ENCODE measurements at places on chromosomes 2 and 18.

- no peak for DNase-seq
Measured at GRCh38 chr2:97857553-97857952, 138.2 kb downstream of the TMEM131 start.

DNA sequence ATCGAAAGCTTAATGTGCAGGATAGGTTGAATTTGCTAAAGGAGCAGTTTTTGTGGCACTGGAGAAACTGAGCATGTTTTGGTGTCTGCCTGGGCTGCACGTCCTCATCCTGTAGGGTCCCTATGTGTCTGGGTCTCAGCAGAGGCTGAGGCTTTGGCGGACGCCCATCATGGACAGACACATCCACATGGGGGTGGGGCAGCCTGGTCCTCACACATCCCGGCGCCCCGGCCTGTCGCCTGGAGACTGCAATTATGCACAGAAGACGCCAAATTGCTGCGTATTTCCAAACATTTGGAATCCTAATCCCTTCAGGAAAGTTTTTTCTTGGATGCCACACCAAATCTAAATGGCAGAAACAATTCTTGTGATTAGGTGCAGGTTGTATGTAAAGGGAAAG is 128.2 kb upstream of the TWIST2 start:
- no peak for DNase-seq

- DNase-seq: no peak
Measured at GRCh38 chr2:144111437-144111836, 408.5 kb downstream of the ZEB2 start.

GRCh38 chr2:9918275-9918674 is 33.2 kb upstream of the GRHL1 start:
- DNase-seq: no peak

DNA sequence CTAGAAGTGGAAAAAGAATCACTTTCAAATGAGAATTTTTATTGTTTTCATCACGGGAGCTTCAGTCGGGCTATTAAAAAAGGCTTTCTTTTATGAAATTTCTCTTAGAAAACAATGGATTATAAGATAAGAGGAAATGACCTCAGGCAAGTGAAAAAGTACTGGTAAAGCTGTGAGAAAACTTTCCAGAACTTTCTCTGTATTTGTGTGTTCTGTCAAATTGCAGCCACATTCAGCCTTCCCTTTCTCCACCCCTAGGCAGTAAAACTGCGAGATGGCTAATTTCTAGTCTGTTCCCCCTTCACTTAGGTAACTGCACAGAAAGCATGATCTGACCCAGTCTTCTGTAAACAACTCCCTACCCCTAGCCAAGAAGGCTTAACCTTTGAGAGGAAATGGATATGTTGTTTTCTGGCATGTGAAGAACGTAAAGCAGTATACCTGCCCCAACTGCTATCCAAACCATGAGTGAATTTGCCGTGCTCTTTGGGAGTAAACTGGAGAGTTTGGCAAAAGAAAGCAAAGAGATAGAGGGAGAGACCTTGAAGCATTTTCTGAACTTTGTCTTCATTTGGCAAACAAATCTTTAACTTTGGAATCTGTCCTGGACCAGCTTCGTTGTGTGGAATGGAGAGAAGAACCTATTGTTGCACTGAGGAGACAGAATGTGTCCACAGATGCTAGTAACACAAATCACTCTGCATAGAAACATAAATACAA is 105.4 kb downstream of the ETAA1 start:
- DNase-seq: no peak

GRCh38 chr18:57167617-57168308 is 20.9 kb downstream of the BOD1L2 start:
- DNase-seq: no peak

GRCh38 chr2:240300840-240301239 is 134.6 kb upstream of the GPC1 start:
- no peak for DNase-seq

DNA sequence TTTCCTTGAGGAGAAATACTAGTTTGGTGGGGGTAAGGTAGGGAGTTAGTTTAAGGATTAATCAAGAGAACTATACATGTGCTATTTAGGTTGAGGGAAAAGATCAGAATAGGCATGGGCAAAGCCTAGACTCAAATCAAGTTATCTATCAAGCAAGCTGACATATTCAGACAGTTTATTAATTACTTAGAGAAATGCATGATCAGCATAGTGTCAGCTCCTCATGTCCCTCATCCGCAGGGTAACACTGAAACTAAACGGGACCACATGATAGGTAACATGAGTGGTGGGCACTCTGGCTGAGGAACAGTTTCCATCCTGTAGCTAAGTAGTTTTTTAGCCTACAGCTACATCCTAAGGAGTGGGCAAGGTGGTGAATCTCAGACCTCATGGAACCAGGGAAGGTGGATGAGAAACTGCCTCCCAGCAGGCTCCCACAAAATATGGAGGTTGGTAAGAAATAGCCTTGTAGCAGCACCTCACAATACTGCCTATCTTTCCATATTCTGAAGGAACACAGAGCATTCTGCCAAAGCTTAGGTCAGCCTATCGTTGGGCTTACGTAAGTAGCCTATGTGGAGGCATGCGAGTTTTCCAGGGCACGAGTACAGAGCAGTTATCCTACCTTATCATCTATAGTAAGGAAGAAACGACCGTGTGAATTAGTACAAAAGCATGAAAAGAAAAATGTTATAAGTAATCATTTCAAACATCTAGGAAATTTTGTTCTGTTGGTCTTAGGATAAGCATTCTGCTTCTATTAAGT is 18.4 kb downstream of the ZC3H6 start:
- DNase-seq: no peak

DNA sequence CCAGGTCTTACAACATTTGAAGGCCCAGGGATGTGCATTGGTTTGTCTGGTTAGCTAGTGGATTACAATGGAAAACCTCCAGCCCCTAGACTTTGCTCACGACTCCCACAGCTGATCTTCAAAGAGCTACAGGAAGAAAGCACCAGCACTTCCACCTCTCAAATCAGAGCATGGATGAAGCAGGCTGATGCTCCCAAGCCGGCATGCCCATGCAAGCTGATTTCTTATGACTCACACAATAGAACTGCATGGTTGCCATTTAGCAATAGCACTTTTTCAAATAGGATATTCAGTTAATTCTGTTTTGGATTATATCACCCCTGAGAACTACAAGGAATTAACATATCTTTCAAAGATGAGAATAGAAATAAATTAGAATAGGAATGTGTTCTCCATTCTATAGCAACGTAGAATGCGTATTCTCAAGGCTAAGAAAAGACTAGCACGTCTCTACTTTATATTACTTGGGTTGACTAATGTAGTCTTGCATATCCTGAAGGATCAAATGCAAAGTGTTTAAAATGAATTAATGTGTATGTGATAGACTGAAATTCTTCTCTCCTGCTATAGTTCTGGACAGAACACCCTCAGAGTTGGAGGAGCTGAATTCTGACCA is 292.4 kb downstream of the TRIB2 start:
- no peak for DNase-seq

GRCh38 chr2:218317303-218317630 is 25.0 kb upstream of the TMBIM1 start:
- no peak for DNase-seq

DNA sequence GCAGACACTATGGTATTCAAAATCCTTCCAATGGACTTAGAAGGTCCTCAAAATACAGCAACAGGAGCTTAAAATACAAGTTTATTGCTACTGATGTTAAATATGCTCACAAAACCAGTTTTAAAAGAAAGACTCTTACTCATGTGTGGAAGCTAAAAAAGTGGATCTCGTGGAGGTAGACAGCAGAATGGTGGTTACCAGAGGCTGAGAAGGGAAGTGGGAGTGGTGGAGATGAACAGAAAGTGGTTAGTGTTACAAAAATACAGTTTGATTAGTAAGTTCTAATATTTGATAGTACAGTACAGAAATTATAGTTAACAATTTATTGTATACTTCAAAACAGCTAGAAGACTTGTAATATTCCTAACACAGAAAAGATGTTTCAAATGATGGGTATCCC is 12.1 kb downstream of the ADAM17 start:
- no peak for DNase-seq

DNA sequence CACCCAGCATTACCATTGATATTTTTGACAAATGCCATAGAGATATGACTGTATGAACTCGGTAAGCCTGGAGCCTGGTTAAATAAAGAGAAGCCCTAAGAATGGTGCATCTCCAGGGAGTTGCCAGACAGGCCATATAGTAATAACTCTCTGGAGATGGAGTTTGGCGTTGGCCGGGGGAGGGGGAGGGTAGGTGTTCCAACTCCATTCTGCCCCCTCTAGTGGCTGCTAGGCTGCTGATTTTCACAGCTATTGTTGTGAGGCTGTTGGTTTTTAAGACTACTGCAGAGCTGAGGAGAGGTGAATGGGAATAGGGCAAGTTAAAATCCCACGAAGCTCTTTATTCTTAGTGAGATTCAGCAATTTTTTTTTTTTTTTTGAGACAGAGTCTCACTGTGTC is 99.9 kb downstream of the GALNT14 start:
- no peak for DNase-seq

DNA sequence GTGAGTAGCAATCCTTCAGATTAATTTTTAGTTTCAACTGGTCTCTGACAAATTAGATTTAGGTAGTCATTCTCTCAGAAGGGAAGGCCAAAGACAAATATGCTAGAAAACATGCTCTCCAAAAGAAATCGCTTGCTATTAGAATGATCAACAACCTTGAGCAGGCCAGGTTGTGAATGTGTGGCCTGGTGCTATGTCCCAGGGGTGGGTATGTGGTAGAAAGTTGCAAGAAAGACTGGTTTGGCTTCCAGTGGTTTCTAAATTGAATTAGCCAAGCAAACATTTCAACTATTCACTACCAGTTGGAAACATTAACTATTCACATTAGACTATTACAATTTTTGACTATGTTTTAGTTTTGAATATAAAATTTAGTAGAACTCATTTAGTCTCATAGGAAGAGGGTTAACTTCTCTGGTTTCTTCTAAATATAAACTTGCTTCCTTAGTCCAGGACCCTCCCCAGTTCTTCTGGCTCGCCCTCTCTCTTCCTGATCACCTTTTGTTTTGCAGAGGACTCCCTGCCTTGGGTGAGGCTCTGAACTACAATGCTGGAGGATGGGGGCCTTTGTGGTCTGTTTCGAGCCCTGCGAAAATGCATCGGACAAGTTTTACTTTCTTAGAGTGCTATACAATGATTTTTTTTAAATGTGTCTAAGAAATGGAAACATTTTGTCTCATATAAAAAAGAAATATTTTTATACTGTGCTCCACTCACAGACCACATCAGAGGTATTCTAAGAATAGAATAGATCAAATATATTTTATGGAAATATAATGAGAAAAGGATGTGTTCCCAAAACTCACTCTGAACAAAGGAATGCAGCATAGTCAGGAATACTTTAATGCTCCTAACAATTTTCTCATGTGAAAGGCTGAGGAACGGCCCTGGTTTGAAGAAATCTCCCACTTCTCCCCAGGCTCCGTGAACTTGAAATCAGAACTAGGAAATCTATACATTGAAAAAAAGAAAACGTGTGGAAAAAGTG is 375.0 kb upstream of the ZEB2 start:
- DNase-seq: no peak

- no peak for DNase-seq
Measured at GRCh38 chr2:39424951-39425350, 12.1 kb downstream of the MAP4K3 start.

- no peak for DNase-seq
Measured at GRCh38 chr18:37299471-37300304, 265.9 kb downstream of the CELF4 start.

DNA sequence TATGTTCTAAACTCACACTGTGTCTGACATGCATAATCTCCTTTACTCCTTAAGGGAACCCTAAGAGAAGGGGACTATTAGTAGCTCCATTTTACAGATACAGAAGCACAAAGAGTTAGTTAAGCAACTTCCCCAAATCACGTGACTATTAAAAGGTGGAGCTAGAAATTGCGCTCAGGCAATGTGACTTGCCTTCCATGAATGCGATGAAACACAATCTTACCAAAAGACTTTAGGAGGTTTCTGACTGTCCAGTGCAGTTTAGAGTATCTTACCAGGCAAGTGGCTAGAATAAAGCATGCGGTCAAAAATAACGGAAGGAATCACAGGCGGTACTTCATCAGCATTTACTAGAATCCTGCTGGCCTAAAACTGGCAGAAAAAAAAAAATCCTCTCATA is 70.4 kb downstream of the ZNF521 start:
- DNase-seq: no peak

DNA sequence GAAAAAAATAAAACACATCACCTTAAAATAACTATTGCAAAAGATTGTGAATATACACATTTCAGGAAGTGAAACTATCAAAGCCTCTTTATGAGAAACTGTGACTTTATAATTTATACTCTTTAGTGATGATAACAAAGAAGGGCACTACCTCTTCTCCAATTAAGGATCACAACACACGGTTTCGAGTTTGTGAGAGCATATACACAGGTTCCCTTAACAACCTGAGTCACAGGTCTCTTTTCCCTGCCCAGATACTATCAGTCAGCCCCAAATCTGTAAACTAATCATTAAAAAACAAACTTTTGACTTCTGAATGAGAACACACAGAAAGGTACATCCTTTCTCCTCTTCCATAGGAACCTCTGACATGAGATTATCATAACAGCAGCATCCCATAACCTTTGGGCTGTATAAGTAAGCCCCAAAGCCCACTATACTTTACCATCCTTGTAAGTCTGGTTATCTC is 44.9 kb downstream of the PTPN2 start:
- no peak for DNase-seq

- no peak for DNase-seq
Measured at GRCh38 chr2:119280680-119281079, 57.0 kb downstream of the STEAP3 start.

DNA sequence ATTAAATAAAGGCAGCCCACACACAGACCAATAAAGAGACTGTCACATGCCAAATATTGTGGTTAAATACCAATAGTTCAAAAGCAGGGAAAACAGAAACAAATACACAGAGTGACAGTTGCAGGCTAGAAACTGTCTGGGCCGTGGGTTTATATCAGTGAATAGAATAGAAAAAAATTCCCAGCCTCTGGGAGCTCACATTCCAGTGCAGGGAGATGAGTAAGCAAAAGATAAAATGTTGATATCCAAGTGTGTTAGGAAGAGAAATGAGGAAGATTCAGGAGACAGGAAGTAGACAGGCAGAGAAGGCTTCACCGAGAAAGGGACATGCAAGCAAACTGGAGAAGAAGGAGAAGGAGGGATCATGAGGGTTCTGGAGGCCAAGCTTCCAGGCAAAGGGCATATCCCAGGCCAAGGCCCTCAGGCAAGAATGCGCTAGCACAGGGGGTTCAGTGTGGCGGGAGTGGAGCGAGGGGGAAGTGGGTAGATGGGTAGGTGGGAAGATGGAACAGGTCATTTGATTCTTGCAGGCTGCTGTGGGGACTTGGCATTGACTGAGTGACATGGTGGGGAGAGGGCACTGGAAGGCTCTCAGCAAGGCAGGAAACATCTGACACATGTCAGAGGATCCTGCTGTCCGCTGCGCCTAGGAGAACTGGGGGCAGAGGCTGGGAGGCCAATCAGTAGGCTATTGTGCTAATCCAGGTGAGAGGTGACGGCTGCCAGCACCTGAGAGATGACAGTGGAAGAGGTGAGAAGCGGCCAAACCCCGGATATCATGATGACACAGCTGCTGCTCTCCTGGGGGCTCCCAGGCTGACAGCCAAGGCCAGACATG is 89.2 kb downstream of the ZBTB7C start:
- DNase-seq: no peak

GRCh38 chr2:150939087-150939486 is 322.6 kb downstream of the RBM43 start:
- DNase-seq: no peak
